ENCODE measurements at places on chromosomes 5 and 9.

DNA sequence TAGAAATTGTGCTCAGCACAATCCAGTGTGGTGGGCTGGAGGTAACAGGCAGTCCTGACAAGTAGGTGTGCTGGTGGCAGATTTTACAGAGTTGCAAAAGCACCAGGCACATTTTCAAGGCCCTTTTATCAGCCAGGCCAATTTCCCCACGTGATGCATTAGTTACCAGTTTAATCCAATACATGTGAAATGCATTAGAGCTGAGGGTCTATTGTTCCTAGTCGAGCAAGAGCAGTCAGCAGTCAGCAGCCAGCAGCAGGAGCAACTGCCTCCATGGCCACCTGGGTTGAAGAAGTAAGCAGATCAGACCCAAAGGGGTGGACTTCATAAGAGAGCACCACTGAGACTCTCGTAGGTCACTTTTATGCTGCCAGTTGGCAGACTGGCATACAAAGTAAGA lies 76.7 kb downstream of the EPB41L4A start:
- DNase-seq, result no peak

DNA sequence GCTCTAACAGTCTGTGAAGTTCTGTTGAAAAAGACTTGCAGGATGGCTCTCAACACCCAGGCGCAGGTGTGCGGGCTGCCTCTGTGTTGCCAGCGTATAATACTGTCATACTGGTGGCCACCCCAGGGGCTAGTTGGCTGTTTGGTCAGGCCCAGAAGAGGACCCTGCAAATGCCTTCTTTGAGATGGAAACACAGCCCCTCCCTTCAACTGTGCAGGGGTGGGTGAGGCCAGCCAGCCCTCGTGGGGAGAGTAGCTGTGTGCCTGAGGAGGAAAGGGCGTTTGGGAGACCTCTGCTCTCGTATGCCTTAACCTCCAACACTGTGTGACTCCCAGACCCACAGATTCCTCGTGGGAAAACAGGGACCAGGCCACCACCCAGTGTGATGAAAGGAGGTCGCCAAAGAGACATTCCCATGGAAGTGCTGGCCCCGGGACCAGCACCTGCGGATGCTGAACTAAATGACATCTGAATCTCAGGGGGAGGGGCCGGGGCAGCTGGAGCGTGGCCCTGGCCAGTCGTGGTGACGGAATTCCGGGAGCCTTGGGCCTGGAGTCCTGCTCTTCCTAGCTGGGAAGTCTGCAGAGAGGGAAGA lies 11.3 kb upstream of the SCGB3A1 start:
- DNase-seq, result no peak

DNA sequence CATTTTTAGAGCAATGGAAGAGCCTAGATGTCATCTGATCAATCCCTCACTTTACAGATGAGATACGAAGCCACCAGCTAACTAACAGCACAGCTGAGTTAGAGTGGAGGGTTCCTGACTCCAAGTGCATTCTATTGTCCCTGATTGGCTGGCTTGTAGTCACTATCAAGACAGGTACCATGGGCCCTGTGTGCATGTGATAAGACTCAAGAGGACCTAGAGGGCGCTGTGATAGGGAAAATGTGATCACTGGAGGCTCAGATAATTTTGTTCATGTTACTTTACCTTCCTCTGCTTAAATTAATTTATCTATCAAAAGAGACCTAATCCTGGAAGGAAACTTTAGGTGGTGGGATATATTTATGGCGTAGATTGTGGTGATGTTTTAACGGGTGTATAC lies 19.5 kb upstream of the SNAPC3 start:
- no peak for DNase-seq

- no peak for DNase-seq
These were observed 76.8 kb downstream of the AMBP start for GRCh38 chr9:114001410-114001685.

DNA sequence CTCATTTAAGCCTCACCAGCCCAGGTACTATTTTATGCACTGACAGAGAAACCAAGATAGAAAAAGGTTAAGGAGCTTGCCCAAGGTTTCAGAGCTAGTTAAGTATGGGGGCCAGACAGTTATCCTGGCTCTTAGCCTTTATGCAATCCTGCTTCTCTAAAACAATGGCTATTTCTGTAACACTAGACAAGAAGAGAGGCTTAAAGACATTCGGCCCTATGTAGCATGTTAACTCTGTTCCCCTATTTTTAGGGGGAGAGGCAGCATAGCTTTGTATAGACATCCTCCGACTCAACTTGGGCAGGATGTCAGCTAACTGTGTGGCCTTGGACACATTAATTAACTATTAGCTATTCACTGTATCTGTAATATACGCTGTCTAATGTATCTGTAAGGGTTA lies 54.6 kb downstream of the LHFPL2 start:
- no peak for DNase-seq

DNA sequence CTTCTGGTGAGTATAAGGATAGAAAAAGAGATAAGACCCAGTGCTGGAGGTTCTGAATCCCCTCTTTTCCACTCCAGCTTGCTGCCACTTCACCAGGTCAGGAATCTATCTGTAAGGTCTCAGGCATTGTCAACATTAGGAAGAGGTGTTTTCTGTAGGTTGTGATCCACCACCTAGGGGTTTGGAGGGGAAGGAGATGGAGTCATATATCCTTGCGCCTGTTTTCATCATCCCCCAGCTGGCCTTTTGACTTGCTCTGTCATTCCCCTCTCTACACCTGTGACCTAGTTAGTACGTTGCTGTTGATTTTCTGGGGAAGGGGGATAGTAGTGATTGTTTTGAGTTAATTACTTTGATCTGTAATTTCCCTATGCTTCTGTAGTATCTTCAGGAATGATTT lies 20.5 kb downstream of the SPINK5 start:
- DNase-seq, result no peak

DNA sequence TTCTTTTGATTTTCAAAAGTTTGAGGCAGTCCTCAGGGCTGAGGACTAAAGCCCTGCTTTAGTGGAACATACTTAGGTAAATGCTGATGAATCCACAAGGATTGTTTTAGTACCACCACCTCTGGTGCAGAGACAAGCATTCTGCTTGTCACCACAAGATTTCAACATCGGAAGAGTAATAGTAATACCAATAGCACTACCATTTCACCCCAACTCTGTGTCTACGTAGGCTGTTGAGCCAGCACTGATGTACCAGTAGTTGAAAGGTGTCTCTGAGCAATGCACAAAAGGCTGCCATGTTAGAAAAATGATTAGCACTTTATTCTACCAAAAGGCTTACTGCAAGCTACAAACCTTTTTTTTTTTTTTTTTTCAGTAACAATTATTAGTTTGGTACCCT lies 213.2 kb upstream of the SLC24A2 start:
- DNase-seq, result no peak

GRCh38 chr5:7589800-7590199 lies 193.9 kb downstream of the ADCY2 start:
- DNase-seq, result no peak

- DNase-seq, result no peak
These were observed 164.6 kb downstream of the CCDC171 start for GRCh38 chr9:15717290-15717967.

GRCh38 chr9:89684912-89685636 lies 80.3 kb downstream of the GADD45G start:
- DNase-seq, result no peak

GRCh38 chr9:22855980-22856379 lies 409.4 kb downstream of the DMRTA1 start:
- DNase-seq, result no peak
